PC-9 (cell line): ENCODE measurements at places on chromosomes 4 and X. TPM values are rescaled to one million over a fixed set of nuclear protein-coding genes. Genes with fewer than 3 reads are reported as not detected.

The PLXNA3 gene
- 109 and 124 TPM in 2 replicates for total RNA-seq

The DOK7 gene
- total RNA-seq: 7.1 and 7.6 TPM in 2 replicates

The HGFAC gene
- total RNA-seq: 1.3 and 1.5 TPM in 2 replicates

The MAP9 gene
- 9.7 and 11.0 TPM in 2 replicates for total RNA-seq

The FDCSP gene
- not detected in 2 replicates for total RNA-seq

The PDZD4 gene
- 0.17 and 0.25 TPM in 2 replicates for total RNA-seq

The DMRTC1 gene
- not detected in 2 replicates for total RNA-seq

The FRYL gene
- 43.5 and 53.9 TPM in 2 replicates for total RNA-seq

The HS3ST1 gene
- 12.3 and 12.8 TPM in 2 replicates for total RNA-seq

The BANK1 gene
- total RNA-seq: 2.2 and 2.7 TPM in 2 replicates

The NOX1 gene
- not detected in 2 replicates for total RNA-seq

The TEX13B gene
- total RNA-seq: not detected in 2 replicates

The TCP11X2 gene
- total RNA-seq: not detected in 2 replicates

The CSAG3 gene
- 41.6 and 52.9 TPM in 2 replicates for total RNA-seq

The SUPT20HL2 gene
- not detected in 2 replicates for total RNA-seq

The ZNF827 gene
- total RNA-seq: 22.4 and 24.1 TPM in 2 replicates

The PCDH19 gene
- total RNA-seq: 0.04 and 0.05 TPM in 2 replicates

The SHROOM3 gene
- total RNA-seq: 44.3 and 50.7 TPM in 2 replicates

The NEIL3 gene
- 15.0 and 16.2 TPM in 2 replicates for total RNA-seq

The GLRA2 gene
- not detected in 2 replicates for total RNA-seq

The NAT8L gene
- total RNA-seq: 2.1 and 4.1 TPM in 2 replicates

The SOD3 gene
- total RNA-seq: 6.3 and 7.6 TPM in 2 replicates

The POU3F4 gene
- not detected in 2 replicates for total RNA-seq
